ENCODE measurements at places on chromosomes 7 and 10.

GRCh38 chr7:151334628-151335027, 7.0 kb upstream of the NUB1 start:
- DNase-seq = no peak

DNA sequence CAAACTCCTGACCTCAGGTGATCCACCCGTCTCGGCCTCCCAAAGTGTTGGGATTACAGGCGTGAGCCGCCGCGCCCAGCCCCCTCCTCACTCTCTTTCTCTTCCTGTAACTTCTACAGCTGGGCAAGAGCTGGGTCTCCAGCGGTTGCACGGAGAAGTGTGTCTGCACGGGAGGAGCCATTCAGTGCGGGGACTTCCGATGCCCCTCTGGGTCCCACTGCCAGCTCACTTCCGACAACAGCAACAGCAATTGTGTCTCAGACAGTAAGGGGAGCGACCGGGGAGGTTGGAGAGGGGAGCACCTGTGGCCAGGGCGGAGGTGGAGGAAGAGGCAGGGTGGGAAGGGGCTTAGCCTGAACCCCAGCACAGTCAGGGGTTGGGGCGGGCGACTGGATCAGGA, 41.4 kb downstream of the EPHB4 start:
- DNase-seq = no peak

DNA sequence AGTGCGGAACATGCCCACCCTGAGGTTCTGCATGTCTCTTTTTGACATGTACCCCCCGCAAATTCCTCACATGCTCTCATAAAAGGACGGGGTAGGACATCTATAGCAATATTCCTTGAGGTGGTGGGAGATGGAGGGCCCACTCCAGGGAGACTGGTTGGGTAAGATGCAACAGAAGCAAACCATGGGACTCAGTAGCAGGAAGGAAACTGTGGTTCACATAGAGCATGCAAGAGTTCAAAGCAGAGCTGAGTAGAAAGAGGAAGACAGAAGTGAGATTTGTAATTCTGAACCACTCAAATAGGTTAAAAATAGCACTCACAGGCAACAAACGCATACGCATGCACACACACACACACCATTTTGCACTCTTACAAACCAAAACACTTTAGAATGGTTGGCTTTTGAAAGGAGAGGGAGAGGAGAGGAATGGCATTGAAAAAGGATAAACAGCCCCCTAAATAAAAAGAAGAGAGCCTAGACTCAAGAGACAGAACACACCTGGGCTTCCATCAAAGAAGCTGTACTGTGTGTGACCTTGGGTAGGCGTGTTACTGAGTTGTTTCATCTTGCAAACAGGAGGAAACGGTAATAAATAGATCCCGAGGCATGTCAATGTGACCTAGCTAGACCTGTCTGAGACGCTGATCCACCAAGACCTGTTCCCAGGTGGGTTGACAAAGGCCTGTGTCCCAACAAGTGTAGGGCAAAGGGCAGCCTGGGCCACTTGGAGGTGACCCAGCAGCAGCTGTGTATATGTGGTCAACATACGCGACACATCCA, 77.6 kb upstream of the LRRC4 start:
- DNase-seq = no peak

DNA sequence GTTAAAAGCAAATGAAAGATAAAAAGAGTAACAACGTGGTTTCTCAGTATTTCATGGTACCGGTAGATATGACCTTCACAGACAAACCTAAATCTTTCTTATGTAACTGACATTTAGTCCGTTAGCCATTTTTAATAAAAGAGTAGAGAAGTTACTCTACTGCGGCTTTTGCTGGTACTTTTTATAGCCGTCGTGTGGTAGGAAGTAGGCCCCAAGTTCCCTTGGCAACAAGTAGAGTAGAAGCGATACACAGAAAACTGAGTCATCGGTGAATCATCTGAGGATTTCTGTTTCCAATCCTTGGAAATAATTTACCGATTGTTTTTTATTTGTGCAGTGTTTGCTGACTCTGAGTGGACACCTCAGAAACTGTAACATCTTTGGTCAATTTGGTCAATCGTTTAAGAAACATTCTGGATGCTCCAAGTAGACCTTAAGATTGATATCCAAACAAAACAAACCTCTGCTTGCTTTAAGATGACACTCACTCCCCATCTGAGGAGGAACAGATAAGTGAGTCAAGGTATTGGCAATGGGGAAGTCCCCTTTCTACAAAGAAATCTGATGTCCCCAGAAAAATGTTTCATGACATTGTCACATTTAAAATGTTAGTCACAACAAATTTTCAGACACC, 63.9 kb upstream of the AHR start:
- peak; percentile 40 for DNase-seq

GRCh38 chr7:80070391-80070790, 64.2 kb upstream of the GNAI1 start:
- DNase-seq = no peak

DNA sequence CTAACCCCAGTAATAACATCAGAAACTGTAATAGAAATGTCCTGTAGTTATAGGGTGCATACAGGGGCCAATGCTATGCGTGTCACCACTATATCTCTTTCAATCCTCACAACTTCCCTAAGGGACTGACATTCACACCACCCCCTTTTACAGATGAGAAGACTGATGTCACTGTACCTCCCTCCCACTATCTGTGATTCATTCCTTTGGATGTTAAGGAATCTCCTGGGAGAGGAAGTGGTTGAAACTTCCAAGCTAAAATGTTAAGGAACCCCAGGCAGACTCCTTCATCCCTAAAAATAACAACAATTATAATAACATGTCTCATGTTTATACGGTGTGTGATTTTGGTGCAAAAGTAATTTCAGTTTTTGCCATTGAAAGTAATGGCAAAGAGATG, 5.4 kb downstream of the COL13A1 start:
- no peak for DNase-seq

GRCh38 chr10:95533590-95533989, 27.6 kb downstream of the SORBS1 start:
- no peak for DNase-seq

- DNase-seq = no peak
Measured at GRCh38 chr10:94194256-94194655, 168.5 kb downstream of the NOC3L start.

DNA sequence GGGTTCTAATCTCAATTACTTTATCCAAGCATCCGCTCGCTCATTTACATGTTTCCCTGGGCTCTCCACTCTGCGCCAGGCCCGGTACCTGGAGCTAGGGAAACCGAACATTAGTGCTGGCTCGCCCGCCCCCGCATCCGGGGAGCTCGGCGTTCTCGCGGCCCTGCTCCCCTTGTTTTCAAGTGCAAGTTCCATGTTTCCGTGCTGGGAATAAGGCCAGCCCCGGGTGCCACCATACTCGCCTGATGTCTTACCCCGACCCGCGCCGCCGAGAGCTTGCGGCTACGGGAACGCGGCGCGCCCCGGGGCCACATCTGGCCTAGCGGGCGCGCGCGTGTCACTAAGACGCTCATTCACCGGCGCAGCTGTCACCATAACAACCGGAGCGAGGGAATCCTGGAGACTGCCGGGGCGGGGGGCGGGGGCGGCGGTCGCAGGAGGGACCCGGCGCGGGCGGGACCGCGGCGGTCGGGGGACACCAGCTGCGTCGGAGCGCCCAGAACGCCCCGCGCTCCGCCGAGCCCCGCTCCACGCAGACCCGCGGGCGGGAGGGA, at the start of gene NEURL1:
NEURL1 (plus strand) TSS at position 344 of the 554 bp plus-strand sequence. CDS start 683 bp downstream, outside the sequence.
- no peak for DNase-seq

- no peak for DNase-seq
Measured at GRCh38 chr10:53276797-53277196, 504.2 kb upstream of the MBL2 start.

DNA sequence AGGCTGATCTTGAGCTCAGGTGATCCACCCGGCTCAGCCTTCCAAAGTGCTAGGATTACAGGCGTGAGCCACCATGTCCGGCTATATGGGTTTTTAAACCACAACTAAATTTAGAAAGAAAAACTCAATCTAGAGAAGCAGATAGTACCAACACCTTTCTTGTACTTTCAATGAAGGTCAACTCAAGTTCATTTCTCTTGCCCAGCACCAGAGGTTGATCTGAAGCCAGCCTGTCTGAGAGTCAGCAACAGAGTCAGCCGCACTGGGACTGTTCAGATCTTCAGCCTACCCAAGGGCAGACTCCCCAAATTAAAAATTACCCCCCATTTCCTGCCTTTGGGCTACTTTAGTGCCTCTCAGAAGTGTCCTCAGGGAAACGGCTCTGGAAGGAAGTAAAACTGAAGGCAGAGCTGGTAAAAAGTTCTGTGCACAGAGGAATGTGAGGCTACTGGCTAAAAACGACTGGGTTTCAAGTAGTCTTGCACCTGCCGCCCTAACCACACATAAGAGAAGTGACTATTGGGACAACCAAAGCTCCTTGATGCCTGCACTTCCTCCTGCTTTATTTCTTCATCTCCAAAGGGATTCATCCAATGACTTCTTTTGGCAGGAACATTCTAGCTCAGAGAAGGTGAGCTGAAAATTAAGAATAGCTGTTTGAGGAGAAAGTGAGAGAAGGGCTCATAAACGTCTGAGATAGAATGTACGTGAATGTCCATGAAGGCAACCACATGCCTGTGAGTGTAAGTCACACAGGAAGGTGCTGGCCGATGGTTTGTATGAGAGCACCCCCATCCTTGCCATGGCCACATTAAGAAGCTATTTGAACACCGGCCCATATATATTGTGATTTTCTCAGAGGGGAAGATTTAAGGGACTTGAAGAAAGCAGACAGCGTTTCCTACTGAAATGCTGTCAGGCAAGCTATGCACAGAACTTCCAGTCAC, 142.4 kb upstream of the PRR15 start:
- no peak for DNase-seq

- no peak for DNase-seq
Measured at GRCh38 chr7:99094401-99094800, 49.5 kb downstream of the SMURF1 start.

GRCh38 chr10:80136134-80136571, 3.6 kb downstream of the PLAC9 start:
- no peak for DNase-seq

GRCh38 chr7:128777156-128778123, 1.8 kb upstream of the OPN1SW start:
- no peak for DNase-seq

DNA sequence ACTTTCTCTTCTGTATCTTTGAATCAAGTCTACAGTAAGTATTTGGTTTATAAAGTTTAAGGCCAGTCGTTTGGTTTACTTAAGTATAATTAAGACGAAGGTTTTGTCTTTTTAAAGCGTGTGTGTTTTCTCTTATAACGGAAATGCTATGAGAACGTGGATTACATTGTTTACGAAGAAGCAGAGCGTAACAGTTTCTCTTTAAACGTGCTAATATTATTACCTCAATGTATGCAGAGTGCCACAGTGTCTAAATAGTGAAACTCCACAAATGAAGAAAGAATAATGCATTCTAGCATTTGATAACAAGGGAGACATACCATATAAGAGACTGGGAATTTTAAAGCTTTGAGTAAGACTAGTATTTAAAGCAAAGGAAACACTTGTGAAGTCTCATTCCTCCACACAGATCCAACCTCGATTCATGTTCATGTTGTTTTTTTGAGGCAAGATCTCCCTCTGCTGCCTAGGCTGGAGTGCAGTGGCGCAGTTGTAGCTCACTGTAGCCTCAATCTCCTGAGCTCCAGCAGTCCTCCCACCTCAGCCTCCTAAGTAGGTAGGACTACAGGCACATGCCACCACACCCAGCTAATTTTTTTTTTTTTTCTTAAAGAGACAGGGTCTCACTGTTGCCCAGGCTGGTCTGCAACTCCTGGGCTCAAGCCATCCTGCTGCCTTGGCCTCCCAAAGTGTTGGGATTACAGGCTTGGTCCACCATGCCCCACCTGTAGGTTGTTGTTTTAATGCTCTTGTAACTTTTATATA, 75.1 kb downstream of the ANKRD61 start:
- no peak for DNase-seq

GRCh38 chr7:6175645-6176044, 96.8 kb downstream of the CYTH3 start:
- DNase-seq = no peak

- DNase-seq = no peak
Measured at GRCh38 chr7:11807000-11807399, 25.0 kb downstream of the THSD7A start.

GRCh38 chr7:102412548-102412947, 16.4 kb downstream of the PRKRIP1 start:
- DNase-seq = no peak

DNA sequence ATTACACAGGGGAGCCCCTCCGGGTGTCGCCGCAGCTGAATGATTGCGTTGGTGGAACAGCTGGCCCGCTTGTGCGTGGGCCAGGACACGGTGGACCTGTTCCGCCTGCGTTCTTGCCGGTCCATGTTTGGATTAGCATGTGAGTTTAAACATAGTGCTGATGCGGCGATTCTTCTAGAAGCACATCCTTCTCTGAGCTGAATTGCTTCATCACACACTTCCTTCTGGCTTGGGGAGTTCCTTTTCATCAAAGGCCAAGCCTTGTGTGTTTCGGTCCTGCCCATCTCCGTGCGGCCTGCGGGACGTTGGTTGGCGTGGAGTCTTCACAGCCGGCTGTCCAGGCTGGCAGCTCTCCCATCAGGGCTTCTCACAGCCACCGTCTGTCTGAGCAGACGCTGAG, 45.5 kb upstream of the SLC29A4 start:
- no peak for DNase-seq

DNA sequence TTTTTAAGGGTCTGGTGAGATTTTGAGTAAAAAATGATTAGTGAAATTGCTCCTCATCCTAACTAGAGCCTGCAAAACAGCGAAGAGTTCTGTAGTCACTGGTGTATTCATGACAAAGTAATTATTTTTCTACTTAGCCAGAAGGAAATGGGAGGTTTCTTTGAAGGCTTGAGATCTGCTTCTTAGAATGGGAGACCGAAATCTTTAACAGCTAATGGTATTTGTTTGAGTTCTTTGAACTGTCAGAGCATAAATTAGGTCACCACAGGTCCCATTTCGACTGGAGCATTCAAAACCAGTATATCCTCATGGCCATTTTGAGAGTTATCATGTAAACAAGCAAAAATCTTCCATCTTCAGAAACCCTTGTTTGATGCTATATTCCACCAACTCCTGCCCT, 77.1 kb upstream of the NME8 start:
- DNase-seq = no peak

DNA sequence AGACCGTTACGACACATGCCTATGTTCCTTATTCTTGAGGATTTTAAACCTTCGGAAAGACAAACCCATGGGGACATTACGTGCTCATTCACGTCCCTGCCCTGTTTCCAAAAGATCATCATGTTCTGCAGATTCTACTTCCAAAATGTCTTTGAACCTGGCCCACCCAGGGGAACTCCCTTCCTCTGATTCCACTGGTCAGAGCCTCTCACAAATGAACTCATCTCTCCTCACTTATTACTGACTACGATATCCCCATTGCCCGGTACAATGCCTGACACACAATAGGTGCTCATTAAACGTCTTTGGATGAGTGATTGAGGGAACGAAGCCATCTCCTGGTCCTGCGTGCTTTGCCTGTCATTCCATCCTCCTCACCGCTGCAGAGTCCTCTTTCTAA, 168.3 kb upstream of the RNF32 start:
- no peak for DNase-seq

GRCh38 chr10:47366731-47367460, 17.2 kb downstream of the ZNF488 start:
- no peak for DNase-seq

All from stimulated activated CD4-positive, alpha-beta T cell treated with anti-CD3 and anti-CD28 coated beads, Interleukin-4, amount 100 ng/mL, for 48 hours (primary cell).